Neural crest cell (in vitro differentiated cells): ENCODE measurements at places on chromosomes 12 and 14. TPM values are rescaled to one million over a fixed set of nuclear protein-coding genes. Genes with fewer than 3 reads are reported as not detected.
A peak's percentile ranks its signal among the peaks of the same experiment; 100 is the strongest.

- no peak for DNase-seq
These were observed 42.9 kb upstream of the NR2C1 start for GRCh38 chr12:95116341-95116740.

DNA sequence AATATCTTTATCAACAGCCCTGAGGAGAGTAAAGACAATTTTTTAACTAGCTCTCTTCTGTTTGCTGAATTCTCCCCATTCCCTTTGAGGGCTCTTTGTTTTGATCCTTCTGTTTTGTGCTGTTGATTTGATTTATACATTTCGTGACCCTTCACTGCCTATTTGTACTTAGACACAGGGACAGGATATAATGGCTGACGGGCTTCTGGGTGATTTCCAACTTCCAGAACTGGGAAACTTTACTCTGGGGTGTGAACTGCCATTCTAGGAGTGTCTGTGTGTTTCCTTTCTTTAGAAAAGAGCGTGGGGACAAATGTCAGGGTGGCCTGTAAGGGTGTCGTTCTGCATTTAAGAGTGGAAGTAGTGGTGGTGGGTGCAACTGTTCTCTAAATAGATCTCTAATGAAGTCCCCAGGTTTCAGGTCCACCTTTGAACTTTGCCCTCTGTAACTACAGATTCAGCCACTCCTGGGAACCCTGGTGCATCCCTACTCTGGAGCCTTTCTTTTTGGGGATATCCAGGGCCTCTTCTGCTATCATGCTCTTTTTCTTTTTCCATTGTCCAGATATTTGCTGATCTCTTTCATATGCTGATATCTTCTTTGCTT, 22.3 kb upstream of the SSPN start:
- DNase-seq, result no peak

DNA sequence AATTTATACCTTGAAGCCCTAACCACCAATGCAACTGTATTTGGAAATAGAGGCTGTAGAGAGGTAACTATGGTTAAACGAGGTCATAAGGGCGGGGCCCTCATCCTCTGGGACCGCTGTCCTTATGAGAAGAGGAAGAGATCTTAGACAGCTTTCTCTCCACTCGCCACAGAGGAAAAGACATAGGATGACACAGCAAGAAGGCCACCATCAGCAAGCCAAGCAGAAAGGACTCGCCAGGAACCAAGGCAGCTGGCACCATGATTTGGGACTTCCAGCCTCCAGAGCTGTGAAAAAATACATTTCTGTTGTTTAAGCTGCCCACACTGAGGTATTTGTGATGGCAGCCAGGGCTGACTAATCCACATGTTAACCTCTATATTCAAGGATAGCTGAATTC, 30.4 kb upstream of the BCAT1 start:
- no peak for DNase-seq

GRCh38 chr12:60194678-60195077, 598.8 kb downstream of the SLC16A7 start:
- DNase-seq, result no peak

TXNDC16 gene
- 11.1 and 11.5 TPM in 2 replicates for total RNA-seq

DNA sequence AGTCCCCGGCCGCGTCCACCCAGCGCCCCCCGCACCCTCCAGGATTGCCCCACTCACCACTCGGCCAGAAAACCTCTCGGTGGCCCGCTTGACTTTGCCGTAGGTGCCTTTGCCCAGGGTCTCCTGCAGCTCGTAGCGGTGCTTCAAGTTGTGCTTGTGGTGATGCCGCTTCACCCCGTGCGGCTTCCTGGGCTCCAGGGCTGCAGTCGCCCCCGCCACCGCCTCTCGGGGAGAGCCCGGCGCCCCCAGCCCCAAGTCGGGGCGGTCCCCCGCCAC, 459 bp downstream of the NUAK1 start:
- peak; percentile 27 for DNase-seq

DNA sequence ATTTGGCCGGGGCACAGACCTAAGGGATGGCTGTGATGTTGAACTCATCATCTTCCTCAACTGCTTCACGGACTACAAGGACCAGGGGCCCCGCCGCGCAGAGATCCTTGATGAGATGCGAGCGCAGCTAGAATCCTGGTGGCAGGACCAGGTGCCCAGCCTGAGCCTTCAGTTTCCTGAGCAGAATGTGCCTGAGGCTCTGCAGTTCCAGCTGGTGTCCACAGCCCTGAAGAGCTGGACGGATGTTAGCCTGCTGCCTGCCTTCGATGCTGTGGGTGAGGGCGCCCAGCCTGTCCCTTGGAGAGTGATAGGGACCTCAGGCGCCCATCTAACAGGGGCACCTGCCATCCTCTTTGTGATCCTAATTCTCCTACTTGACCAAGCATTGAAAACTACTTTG, 12.4 kb downstream of the OAS3 start:
- no peak for DNase-seq

DNA sequence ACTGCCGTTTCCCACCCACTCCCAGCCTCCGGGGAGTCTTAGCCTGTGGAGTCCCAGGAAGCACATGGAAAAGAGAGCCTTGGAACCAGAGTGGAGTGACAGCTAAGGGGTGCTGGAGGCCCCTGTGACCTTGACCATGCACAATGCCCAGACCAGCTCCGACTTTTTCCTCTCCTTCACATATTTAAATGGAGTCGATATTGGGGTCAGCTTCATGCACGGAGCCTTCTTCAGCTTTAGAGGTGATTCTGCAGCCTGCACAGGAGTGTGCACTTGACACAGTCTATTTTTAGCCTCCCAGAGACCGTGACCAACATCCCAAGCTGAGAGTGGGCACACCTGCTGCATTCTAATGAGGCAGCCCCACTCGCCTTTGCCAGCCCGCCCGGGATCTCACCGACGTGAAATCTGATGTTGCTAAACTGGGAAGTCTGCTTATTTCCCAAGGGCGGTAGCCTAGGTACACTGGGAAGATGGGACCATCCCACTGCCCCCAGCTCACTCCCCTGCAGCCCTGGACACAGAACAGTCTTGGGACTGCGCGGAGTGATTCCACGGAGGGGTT, 47.5 kb downstream of the PRMT8 start:
- DNase-seq, result no peak

- no peak for DNase-seq
These were observed 263.1 kb downstream of the PRKD1 start for GRCh38 chr14:29664515-29664914.

- DNase-seq, result no peak
These were observed 107.8 kb downstream of the GCH1 start for GRCh38 chr14:54794796-54795195.
